ENCODE measurements at places on chromosomes 6 and 20. TPM values are rescaled to one million over a fixed set of nuclear protein-coding genes. Genes with fewer than 3 reads are reported as not detected.

Gene CAPN11
- 2.1 TPM for total RNA-seq

DNA sequence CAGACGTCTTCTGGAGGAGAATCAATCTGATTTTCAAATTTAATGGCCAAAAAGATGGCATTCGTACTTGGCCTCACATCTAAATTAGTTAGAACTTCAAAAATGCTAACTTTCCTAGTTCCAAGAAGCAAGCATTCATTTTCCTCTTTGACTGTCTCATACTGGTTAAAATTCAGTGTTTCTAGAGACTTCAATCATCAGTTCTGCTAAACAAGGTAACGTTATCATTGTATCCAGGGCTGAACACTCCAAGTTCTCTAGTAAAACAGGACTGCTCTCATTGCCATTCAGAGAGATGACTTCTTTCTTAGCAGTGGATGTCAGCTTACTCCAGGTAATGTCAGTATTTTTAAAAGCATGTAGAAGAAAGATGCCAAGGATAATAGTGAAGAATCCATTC, 34.6 kb upstream of the ENTPD6 start:
- no peak for DNase-seq

DNA sequence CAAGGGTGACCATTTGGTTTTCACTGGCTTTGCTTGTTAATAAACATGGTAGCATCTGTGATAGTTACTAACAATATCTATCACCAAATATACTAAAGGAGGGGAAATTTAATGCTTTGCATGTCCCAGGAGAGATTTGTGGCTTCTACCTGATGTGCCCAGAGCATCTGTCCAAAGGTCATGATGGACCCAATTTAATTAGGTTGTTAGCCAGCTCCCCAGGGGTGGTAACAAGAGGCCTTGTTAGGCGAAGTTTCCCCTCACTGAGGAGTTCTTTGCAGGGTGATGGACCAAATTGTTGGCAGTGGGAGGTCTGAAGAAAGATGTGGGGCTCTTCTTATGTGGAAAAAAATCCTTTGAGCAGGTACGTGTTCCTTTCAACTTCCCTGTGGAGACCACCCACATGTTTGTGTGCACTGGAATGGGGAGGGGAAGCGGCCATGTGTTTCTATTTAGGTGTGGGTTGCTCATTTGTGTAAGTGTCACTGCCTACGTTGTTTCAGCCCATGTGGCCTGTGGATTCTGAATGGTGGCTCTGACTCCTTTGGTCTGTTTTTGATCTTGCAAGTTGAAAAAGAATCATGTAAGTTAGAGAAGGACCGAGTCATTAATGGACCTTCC, 137.6 kb downstream of the CLIC5 start:
- DNase-seq, result no peak

- DNase-seq, result no peak
Measured at GRCh38 chr6:82987416-82987815, 78.2 kb downstream of the UBE3D start.

Gene DPPA5
- not detected for total RNA-seq

Gene SMIM29
- 43.2 TPM for total RNA-seq

DNA sequence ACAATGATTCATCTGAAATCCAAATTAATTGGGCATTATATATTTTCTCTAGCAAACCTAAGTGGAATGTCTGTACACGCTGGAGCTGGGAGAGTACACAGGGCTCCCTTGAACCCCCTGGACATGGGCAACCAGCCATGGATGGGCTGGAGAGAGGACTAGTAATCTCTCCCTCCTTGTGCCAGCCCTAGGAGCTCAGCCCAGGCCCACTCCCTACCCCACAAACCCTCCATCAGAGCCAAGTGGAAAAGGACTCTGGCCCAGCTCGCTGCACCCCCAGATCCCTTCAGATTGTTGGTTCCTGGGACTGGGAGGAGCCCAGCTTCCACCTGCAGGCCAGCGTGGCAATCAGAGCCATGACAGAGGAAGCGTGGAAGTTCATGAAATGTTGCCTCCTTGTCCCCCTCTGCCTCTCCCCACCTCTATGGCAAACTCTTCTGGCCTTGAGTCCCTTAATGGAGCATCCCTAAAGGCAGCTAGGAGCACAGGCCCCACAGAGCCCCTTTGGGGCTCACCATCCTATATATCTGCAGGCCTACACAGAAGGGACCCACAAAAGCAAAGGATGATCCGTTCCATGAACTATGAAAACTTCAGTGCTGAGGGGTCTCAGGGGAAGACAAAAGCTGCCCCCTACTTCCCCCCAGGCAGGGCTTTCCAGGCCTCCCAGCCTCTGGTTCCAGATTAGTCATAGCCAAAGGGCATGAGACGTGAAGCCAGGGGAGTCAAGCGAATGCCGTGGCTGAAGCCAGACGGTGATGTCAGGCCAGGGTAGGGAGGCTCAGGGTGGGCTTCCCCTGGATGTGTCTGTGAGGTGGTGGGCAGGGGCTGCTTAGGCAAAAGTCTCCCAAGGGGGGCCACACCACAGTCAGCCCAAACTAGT, 126.4 kb upstream of the MAFB start:
- DNase-seq, result no peak

DNA sequence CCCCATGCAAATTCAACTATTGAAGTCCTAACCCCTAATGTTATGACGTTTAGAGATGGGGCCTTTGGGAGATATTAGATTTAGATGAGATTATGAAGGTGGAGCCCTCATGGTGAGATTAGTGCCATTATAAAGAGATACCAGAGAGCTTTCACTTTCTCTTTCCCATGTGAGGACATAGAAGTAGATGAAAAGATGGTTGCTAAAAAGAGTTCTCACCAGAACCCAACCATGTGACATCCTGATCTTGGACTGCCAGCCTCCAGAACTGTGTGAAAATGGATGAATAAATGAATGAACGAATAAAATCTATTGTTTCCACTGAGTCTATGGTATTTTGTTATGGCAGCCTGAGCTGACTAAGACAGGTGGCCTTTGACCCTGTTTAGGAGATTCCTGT, 50.6 kb upstream of the FBXO30 start:
- no peak for DNase-seq

- DNase-seq, result no peak
Measured at GRCh38 chr20:10225439-10226060, 6.9 kb downstream of the SNAP25 start.

DNA sequence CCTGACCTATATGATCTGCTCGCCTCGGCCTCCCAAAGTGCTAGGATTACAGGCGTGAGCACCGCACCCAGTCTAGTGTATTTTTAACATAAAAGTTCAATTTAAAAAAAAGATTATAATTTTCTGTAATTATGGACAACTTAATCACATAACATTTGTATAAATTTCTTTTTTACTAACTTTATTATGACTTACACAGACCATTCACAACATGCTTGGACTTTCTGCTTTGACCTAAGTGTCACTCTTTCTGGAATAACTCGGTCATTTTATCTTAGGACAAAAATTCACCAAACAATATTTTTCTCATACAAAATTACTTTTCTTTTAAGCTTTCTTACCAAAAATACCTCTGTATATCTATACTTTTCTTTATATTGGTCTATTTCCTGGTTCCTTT, 15.4 kb upstream of the IL22RA2 start:
- no peak for DNase-seq

DNA sequence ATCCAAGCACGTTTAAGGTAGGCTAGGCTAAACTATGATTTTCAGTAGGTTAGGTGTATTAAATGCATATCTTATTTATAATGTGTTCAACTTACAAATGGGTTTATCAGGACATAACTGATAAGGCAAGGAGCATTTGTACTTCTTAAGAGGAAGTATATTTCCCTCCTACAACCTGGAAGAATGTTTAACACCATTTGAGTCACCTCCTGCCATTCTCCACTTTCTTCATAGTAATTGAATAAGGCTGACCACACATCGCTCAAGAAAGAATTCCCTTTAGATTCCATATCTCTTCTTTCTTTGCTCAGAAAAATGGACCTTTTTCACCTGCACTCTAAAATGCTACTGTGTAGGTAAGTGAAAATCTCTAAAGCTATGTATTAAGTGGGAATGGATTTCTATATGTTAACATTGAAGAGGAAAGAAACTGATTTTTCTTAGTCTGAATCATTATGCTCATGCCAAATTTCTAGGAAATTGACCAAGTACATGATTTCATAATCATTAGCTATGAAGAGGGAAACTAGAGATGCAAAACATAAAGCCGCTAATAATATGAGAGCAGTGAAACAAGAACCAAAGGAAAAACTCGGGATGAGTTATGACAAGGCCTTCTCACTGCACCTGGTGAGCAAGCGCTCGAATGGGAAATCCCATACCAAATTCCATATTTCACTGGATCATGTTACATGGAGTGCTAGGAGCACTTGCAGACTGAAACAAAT, 210.4 kb downstream of the ALDH8A1 start:
- DNase-seq, result no peak

Gene SLC12A5
- total RNA-seq, result not detected

GRCh38 chr20:62025832-62026563, 39.7 kb downstream of the TAF4 start:
- no peak for DNase-seq

Gene LSM14B
- 39.0 TPM for total RNA-seq

DNA sequence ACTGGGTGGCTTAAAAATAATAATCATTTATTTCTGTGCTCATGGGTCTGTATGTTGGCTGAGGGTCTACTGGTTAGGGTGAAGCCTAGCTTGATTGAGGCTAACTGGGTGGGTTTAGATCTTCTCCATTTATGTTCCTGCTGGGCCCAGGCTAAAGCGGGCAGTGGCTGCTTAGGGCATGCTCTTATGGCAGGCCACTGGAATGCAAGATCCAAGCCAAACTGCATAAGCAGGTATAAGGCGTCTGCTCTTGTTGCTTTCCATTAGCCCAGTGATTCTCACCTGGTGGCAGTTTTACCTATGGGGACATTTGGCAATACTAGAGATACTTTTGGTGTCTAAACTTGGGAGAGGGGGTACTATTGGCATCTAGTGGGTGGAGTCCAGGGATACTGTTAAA, 44.5 kb downstream of the QKI start:
- no peak for DNase-seq

GRCh38 chr6:11370191-11371018, 137.9 kb upstream of the NEDD9 start:
- DNase-seq, result no peak

GRCh38 chr6:109653264-109653663, 37.7 kb downstream of the AK9 start:
- DNase-seq, result no peak

Gene RNF144B
- total RNA-seq, result 34.0 TPM

- DNase-seq, result no peak
Measured at GRCh38 chr20:49969234-49969633, 13.5 kb upstream of the SNAI1 start.

Gene TMEM244
- not detected for total RNA-seq

DNA sequence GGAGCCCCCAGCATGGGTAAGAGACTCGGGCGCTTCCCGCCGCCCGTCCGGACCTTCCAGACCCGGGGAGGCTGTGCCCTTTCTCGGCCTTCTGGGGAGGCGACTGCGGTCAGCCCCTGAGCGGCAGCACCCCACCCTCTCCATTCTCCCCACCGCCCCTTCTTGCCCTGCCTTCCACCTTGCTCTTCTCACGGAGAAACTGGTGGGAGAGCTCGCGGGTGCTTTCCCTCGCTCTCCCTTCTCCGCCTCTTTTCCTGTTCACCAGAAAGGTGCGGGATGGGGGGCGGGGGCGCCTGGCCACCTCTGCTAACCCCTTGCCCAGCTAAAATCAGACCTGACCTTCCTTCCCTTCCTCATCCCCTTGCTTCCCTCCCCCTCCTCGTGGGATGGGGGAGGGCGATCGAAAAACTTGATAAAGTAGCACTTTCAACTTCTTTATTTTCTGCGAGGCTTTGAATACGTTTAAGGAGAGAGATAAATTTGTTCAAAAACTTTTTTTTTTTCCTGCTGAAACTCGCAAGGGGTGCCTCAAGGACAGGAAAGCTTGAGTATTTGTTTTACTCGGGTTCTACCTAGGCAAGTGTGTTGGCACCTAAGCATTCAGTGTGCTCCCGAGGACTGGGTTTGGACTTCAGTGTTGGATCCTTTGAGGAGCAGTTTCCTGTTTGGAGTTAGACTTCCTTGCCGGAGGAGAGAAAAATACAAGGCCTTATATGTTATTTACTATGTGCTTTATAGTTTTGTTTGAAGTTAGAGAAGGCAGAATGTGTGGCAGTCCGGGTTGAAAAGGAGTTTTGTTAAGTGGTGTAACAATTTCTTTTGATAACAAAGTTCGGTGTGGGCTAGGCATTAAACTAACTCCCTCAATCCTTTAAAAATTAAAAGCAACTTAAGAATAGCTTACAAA, 897 bp downstream of the CD2AP start:
- DNase-seq, result peak; percentile 64

Gene CPNE1
- 200 TPM for total RNA-seq

DNA sequence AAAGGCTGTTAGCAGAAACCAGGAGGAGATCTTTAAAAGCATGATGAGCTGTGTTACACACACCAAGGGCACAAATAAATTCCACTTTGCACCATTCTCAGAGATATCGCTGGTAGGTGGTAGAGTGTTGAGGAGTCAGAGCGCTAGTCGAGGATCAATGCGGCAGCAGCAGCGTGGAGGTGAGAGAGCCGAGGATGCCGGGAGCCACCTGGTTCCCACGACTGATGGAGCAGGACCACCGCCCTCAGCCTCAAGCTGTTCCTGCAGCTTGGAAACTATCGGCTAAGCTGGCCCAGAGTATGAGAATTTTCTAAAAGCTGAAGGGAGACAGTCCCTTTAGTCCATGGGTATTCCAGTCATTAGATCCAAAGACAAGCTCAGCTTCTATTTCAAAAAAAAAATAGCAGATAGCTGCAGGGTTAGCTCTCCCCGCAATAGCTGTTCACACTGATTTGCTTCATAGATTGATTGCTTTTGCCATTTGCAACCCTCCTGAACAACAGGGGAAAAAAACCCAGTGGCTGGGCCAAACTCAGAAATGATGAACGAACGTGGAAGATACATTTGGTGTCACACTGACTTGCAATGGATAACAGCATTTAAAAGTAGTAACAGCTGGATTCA, 106.2 kb downstream of the LCA5 start:
- DNase-seq, result no peak

DNA sequence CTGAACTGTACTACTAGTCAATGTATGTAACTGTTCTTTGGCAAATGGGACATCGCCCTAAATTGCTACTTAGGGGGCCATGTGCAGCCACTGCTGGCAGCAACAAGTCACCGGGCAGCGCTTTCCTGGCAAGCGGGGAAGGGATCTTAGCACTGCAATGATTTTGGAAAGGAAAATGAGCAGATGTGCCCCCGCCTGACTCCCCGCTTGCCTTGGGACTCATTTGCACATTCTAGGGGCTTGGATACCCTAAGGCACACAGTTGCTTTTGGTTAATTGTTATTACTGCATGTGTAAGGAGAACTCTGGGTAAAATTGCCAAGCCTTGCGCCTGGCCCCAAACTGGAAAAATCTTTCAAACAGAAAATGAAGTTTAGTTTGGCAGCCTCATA, 32.2 kb downstream of the CD83 start:
- DNase-seq, result no peak

GRCh38 chr20:62367136-62367632, at the start of gene LAMA5:
TSS of gene LAMA5 (minus strand) at chr20:62367312. CDS start at chr20:62367245, 67 bp downstream.
- no peak for DNase-seq

Gene LY6G6F
- total RNA-seq, result not detected

- no peak for DNase-seq
Measured at GRCh38 chr20:51393571-51393970, 148.9 kb downstream of the NFATC2 start.

Gene RAMACL
- 7.8 TPM for total RNA-seq

Gene ZNF165
- 1.6 TPM for total RNA-seq

Data from ureter (tissue), 1 donor.